NCI-H1105 treated with DMSO at 0.1 percent for 48 hours (cell line): ENCODE measurements at places on chromosomes 4 and X.

DNA sequence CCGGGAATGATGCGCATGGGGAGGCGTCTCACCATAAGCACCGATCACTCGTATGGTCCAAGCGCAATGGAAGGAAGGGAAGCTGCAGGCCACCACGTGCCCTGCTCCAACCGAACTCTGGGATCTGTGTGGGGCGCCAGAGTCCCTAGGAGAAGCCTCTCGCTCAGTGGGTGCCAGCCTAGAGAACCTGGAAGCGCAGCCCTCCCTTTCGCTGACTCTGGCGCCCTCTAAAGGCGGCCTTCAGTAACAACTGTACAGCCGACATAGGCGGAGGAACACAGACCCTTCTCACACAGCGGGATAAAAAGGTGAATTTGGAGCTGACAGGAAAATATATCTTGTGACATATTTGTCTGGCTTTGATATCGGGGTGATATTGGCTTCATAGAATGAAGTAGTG, 76.0 kb downstream of the INTS6L start:
- no peak for DNase-seq

- DNase-seq: peak; percentile 48
Measured at GRCh38 chrX:12080265-12080664, 58.0 kb upstream of the FRMPD4 start.

- DNase-seq: peak; percentile 52
Measured at GRCh38 chr4:110510955-110511544, 35.1 kb downstream of the ENPEP start.

- no peak for DNase-seq
Measured at GRCh38 chr4:15244354-15244753, 183.5 kb upstream of the C1QTNF7 start.

GRCh38 chr4:163540977-163541376, 46.5 kb downstream of the TMA16 start:
- no peak for DNase-seq

DNA sequence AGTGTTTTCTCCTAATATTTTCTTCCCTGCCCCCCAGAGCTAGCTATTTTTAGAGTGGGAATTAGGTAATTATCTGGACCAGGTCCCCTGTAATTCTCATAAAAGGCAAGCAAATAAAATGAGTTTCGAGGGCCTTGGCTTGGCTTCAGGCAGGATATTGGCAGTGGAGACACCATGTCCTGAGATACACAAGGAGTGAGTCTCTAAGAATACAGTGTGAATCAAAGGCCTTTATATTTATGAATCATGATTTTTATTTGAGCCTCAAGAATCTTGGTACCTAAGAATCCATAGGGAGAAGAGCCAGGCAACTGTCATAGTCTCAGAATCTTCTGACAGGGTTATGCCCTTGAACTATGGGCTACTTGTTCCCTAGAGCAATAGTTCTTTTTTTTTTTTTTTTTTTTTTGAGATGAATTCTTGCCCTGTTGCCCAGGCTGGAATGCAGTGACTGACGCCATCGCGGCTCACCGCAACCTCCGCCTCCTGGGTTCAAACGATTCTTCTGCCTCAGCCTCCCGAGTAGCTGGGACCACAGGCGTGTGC, 205.4 kb downstream of the LDB2 start:
- no peak for DNase-seq

DNA sequence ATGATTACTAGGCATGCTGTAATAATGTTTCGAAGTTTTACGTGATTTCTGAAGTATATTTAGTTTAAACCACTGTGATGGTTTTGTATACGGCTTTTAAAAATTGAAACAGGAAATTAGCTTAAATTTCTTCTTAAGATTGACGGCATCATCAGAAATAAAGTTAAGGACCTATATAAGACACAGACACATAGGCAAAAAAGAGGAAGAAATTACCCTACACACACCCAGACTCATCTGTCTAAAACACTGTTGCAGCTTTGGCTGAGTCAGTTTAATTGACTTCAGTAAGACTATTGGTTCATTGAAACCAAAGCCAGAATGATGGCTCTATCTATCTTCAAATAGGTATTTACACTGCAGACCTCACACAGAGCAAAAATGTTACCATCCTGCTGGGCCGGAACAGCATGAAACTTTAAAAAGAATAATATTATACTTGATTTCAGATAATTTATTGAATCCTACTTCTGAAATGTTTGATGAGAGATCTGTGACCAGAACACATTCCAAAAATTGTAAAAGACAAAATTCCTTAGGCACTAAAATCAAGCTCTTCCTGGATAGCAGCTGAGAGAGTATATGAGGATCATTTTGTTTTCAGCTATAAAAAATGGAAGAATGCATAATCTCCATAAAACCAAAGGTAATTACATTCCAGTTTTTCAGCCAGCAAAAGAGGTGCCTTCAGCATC, 4.5 kb downstream of the HHIP start:
- no peak for DNase-seq

- no peak for DNase-seq
Measured at GRCh38 chrX:55638933-55639332, 15.7 kb downstream of the FOXR2 start.

- no peak for DNase-seq
Measured at GRCh38 chr4:36230534-36230933, 13.8 kb downstream of the ARAP2 start.

- no peak for DNase-seq
Measured at GRCh38 chr4:8523175-8523574, 57.0 kb upstream of the GPR78 start.

GRCh38 chr4:140833280-140833679, 77.1 kb upstream of the TBC1D9 start:
- DNase-seq: no peak

DNA sequence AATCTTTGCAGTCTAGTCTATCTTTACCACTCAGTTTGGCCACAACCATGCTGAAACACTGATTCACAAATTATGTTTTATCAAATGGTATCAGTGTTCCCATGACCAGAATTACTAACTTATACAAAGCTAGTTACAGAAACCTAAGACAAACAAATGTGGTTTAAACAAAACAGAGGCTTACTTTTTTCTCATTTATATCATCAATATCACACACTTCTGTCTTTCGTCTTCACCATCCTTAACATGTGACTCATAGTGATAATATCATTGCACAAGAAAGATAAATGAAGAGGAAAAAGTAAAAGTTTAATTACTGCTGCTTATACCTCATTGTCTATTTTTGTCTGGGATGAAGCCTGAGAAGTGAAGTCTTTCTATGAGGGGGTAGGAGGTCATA, 406.6 kb downstream of the PCDH10 start:
- no peak for DNase-seq
